ENCODE measurements at places on chromosomes 7 and 10.

- DNase-seq, result no peak
These were observed 116.2 kb downstream of the FAM107B start for GRCh38 chr10:14658331-14659127.

DNA sequence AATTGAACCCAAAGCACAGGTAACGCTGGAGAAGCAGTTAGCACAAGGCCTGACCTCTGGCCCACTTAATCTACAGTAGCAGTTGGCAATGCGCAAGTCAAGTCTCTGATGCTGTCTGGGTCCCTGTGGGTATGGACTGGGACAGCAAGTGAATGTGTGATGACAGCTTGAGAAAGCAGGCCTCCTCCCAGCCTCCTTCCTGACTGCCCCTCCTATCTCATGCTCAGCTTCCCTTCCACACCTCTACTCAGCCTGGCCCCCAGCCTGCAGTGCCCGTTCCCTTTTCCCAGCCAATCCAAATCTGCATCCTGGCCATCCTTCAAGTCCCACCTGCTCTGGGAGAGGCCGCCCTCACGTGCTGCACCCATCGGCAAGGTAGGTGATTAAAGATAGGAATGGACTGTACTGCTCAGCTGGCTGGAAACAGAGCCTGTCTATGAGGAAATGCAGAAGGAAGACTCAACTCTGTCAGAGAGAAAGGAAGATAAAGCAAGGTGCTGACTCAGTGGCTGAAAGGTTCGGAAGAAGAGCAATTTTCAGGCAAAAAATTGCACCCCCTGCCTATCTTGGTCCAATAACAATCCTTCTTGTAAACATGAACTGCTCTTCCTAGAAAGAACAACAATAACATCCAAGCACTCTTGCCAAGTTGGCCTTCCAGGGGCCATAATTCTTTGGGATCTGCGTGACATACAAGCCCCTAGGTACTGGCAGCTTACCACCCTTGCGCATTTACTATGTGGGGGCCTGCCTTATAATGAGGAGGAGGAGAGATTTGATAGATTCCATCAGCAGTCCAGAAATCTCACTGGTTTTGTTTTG, 16.6 kb upstream of the FGFR2 start:
- no peak for DNase-seq

GRCh38 chr7:130894146-130894908, 160.3 kb upstream of the KLF14 start:
- no peak for DNase-seq

DNA sequence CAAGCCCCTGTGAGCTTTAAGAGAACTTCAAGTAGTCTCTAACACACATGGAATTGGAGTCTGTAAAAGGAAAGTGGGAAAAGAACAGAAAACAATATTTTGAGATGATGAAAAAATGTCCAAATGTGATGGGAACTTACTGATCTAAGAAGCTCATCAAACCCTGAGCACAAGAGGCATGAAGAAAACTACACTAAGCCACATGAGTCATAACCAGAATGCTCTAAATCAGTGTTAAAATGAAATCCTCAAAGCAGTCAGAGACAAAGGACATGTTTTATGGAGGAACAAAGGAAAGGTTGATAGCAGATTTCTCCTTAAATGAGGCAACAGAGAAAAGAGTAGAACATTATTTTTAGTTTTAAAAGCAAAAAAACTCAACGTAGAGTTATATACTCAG, 37.2 kb downstream of the ZNF33A start:
- DNase-seq, result no peak

GRCh38 chr7:94444813-94445212, 50.1 kb downstream of the COL1A2 start:
- no peak for DNase-seq

DNA sequence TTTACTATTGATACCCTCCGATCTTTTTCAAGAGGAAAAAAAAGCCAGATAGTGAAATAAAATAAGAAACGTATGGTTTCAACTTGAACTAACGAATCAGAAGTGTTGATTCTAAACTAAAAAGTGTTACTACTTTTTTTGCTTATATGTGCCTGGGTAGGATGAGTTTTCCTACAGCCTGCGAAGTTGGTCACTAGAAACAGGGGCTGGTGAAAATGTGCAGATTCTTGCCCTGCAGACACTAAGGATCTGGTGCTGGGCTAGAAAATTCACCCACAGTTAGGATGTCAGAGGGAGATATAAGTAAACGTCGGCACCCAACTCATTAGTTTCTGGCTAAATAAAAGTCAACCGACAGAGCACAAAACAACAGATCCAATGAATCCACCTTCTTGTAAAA, 298.7 kb upstream of the NFE2L3 start:
- no peak for DNase-seq

DNA sequence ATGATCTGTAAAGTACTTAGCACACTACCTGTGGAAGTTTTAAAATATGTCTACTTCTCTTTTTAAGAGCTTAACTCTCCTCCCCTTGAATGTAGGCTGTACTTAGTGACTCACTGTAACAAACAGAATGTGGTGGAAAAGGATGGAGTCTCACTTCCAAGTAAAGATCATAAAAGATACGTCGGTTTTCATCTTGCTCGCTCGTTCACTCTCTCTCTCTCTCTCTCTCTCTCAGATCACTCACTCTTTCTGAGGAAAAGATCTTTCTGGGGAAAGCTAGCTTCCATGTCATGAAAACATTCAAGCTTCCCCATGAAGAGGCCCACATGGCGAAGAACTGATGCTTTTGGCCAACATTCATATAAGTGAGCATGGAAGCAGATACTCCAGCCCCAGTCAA, 5.5 kb downstream of the CHUK start:
- no peak for DNase-seq

Measured in stimulated activated CD4-positive, alpha-beta T cell treated with anti-CD3 and anti-CD28 coated beads, Interleukin-4, amount 100 ng/mL, for 4 hours (primary cell).